Urinary bladder (tissue), 4 donors: ENCODE measurements at places on chromosomes 5 and 9. TPM values are rescaled to one million over a fixed set of nuclear protein-coding genes. Genes with fewer than 3 reads are reported as not detected.

CD180 gene
- polyA plus RNA-seq, result 0.54 TPM

PCDHB15 gene
- 7.3 TPM for polyA plus RNA-seq

MED22 gene
- 42.7 TPM for polyA plus RNA-seq

FRRS1L gene
- 0.44 TPM for polyA plus RNA-seq

BRINP1 gene
- 0.23 TPM for polyA plus RNA-seq

DNA sequence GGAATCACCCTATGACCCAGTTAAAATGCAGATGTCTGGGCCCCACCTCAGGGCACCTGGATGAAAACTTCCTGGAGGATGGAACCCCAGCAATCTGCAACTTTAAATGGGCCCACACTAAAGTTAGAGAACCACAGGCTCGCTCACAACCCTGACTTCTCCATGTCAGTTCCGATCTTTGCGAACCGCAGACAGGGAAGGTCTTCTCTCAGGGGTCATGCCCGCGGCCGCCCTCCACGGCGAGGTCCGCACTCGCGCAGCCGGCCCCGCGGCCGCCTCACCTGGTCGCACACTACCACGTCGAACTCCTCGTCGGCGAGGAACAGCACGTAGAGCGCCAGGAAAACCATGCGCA lies 499 bp downstream of the ALG2 start:
- no peak for DNase-seq

GRCh38 chr5:143168171-143168741 lies 235.2 kb downstream of the NR3C1 start:
- no peak for DNase-seq

GRCh38 chr5:179221877-179222220 lies 123.4 kb downstream of the ADAMTS2 start:
- no peak for DNase-seq

DNA sequence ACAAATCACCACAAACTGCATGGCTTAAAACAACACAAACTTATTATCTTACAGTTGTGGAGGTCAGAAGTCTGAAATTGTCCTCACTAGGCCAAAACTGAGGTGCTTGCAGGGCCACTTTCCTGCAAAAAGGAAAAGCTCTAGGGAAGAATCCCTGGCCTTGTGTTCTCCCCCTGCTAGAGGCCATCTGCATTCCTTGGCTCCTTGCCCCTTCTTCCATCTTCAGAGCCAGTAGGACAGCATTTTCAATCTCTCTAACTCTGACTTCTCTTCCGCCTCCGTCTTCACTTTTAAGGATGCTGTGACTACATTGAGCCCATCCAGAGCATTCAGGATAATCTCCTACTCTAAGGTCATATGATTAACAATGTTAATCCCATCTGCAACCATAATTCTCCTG lies 236.6 kb downstream of the CDK5RAP2 start:
- no peak for DNase-seq

DNA sequence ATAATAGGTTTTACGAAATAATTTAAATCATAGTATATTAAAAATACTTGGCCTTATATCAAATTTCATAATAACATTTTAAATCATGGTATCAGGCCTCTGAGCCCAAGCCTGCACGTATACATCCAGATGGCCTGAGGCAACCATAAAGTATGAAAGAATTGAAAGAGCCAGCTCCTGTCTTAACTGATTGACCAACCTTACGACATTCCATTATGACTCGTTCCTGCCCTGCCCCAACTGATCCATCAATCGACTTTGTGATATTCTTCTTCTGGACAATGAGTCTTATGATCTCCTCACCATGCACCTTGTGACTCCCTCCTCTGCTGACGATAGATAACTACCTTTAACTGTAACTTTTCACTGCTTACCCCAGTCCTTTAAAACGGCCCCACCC lies 545.0 kb downstream of the MTRR start:
- no peak for DNase-seq

DNA sequence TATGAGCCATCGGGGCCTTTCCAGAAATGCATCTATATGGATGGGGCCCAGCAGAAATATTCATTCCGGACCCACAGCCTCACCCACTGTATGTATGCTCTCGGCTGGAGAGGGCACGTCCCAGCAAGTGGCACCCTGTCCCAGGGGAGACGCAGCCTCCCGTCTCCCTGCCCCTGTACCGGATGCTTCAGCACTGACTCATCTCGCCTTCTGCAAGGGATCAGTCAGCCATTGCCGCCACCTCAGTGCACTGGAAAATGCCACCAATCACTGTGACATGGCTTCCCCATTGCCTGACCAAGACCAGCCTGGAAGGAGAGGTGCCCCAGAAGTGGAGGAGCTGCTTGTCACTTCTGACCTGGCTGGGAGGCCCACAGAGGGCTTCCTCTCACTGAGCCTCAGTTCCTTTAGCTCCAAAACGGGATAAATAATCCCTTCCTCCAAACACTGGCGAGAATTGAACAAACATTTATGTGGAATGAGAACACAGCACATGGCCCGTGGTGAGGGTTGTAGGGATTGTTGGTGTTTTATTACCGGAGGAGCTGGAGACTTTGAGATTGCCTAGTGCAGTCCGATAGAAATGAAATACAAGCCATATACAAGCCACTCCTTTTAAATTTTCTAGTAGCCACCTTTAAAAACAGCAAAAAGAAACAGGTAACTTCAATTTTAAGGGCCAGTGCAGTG lies 43.9 kb upstream of the ORM1 start:
- DNase-seq, result no peak

GRCh38 chr9:110967196-110967595 lies 71.1 kb downstream of the LPAR1 start:
- DNase-seq, result no peak

GRCh38 chr5:168482361-168482760 lies 3.9 kb upstream of the RARS1 start:
- no peak for DNase-seq
